Esophagus mucosa (tissue), 1 donor: ENCODE measurements at places on chromosomes 7 and 10. TPM values are rescaled to one million over a fixed set of nuclear protein-coding genes. Genes with fewer than 3 reads are reported as not detected.
A peak's percentile ranks its signal among the peaks of the same experiment; 100 is the strongest.

GRCh38 chr10:52443419-52444388, 129.6 kb downstream of the DKK1 start:
- ATAC-seq, result peak; percentile 83

GRCh38 chr7:84176716-84177115, 17.9 kb downstream of the SEMA3A start:
- no peak for ATAC-seq

- no peak for ATAC-seq
Observed at GRCh38 chr7:69610374-69611084, 12.3 kb downstream of the AUTS2 start.

The OR2A7 gene
- total RNA-seq, result 5.7 TPM

DNA sequence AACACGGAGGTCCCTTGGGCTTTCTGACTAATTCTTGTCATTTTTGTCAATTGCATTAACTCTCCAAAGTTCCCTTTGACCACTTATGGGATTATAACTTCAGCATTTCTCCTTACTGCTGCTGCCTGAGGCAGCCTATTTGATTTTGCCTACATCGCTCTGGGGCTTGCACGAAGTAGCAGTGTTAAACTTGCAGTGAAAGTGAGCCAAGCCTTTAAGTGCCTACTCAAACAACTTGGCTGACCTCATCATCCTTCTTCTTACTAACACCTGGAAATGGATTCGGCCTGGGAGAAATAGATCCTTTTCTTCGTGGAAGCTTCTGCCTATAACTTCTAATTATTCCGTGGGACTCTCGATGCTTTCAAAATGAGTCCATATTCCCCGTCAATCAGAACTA, 76.6 kb downstream of the DGKB start:
- ATAC-seq, result no peak

- ATAC-seq, result peak; percentile 67
Observed at GRCh38 chr7:18320971-18321567, 174.5 kb upstream of the HDAC9 start.

The HDAC9 gene
- 2.4 TPM for total RNA-seq

GRCh38 chr7:155489862-155490696, 32.1 kb downstream of the EN2 start:
- ATAC-seq, result peak; percentile 51

DNA sequence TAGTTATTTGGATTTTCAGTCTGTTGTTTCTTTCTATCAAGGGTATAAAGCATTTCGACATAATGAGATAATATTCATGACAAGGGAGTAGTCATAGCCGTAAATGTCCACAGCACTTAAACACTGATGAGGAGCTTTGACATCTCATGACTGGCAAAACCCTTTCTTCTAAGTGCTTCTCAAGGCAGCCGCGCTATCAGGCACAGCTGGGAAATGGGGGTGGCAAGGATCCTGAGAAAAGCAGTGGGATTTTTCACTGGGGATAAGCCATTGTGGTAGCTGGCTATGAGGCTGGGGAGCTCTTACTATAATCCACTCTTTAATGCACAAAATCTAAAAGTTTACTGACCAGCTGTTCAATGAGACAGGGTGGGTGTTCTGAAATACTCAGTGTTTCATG, 493.2 kb upstream of the KLF6 start:
- ATAC-seq, result no peak

The PLEKHS1 gene
- total RNA-seq, result 1.0 TPM

The SORBS1 gene
- 23.2 TPM for total RNA-seq
